ENCODE measurements at places on chromosomes 7 and 10. TPM values are rescaled to one million over a fixed set of nuclear protein-coding genes. Genes with fewer than 3 reads are reported as not detected.

- DNase-seq, result no peak
Observed at GRCh38 chr10:131762789-131763696, 137.8 kb upstream of the PPP2R2D start.

- no peak for DNase-seq
Observed at GRCh38 chr10:98456043-98456570, 9.4 kb upstream of the HPS1 start.

DNA sequence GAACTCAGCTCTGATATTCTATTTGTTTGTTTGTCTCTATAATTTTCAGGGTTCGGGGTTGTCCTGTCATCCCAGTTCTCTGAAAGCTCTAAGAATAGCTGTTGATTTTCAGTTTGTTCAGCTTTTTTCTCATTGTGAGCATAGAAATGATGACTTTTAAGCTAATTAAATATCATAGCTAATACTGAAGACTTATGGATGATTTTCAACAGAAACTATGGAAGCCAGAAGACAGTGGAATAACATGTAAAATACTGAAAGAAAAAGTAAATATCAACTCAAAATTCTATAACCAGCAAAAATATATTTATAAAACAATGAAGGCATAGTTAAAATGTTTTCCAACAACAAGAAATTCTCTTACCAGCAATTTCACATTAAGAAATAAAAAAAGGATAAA lies 96.4 kb upstream of the ETV1 start:
- DNase-seq, result no peak

- DNase-seq, result no peak
Observed at GRCh38 chr10:7428673-7429350, 18.0 kb upstream of the SFMBT2 start.

- no peak for DNase-seq
Observed at GRCh38 chr7:39620486-39620885, 2.9 kb upstream of the RALA start.

- DNase-seq, result no peak
Observed at GRCh38 chr7:28016297-28016696, 164.3 kb downstream of the JAZF1 start.

Gene OR2A2
- total RNA-seq, result not detected

Gene SFTPA1
- total RNA-seq, result not detected
